Neural crest cell (in vitro differentiated cells): ENCODE measurements at places on chromosomes 12 and 14. TPM values are rescaled to one million over a fixed set of nuclear protein-coding genes. Genes with fewer than 3 reads are reported as not detected.

- DNase-seq, result no peak
Measured at GRCh38 chr12:8127138-8127537, 3.7 kb downstream of the CLEC4A start.

GRCh38 chr12:128783129-128783574, 40.6 kb downstream of the SLC15A4 start:
- DNase-seq, result no peak

- DNase-seq, result no peak
Measured at GRCh38 chr12:8913702-8914032, 642 bp upstream of the PHC1 start.

Gene CISTR
- total RNA-seq, result 0.61 TPM in 1 of 2 replicates, not detected in the other

Gene CLEC4D
- total RNA-seq, result not detected in 2 replicates
